ENCODE measurements at places on chromosomes 12 and 14. TPM values are rescaled to one million over a fixed set of nuclear protein-coding genes. Genes with fewer than 3 reads are reported as not detected.

GRCh38 chr12:99810718-99811593 is 163.4 kb downstream of the GARIN6 start:
- no peak for DNase-seq

SPIC gene
- 0.77 TPM for polyA plus RNA-seq

TFCP2 gene
- polyA plus RNA-seq: 12.6 TPM

CRACR2A gene
- polyA plus RNA-seq: 11.4 TPM

DCAF5 gene
- 13.2 TPM for polyA plus RNA-seq

COX8C gene
- polyA plus RNA-seq: not detected

SLC2A3 gene
- 6.0 TPM for polyA plus RNA-seq
